Heart left ventricle (tissue), 16 donors: ENCODE measurements at places on chromosomes 11 and 22. TPM values are rescaled to one million over a fixed set of nuclear protein-coding genes. Genes with fewer than 3 reads are reported as not detected.
A peak's percentile ranks its signal among the peaks of the same experiment; 100 is the strongest.

DNA sequence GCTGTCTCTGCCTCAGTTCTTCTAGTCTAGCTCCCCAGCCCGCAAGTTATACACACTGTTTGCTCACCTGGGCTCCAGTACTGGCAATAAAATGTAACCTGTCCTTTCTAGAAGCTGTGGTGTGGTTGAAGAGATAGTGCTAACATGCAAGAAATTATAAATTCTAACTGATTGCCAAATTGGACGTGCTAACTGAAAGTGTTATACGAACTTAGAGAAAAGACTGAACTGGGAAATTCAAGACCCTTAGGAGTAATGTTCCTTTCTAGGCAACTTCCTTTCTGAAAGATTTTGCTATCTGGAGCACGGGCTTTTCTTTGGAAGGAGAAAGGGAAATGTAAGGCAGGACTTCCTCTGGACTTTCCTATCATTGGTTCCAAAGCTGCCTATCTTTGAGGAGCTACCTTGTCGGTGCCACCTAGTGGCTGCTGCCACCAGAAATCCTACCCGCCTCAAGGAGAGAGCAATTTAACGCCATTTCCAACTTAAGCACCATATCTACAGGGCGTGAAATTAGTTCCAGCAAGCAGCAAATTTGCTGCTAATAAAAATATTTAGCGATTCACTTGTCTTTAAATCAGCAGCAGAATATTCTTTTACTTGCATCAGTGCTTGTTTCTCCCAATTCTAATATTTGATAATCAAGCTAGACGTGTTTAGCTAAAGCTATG lies 12.7 kb upstream of the TMEM218 start:
- H3K4me3 ChIP-seq: no peak overlapping the region
- H3K36me3 ChIP-seq: no peaks in the 10 kb centered on the region
- peak; percentile 63 for DNase-seq
- no peaks in the 10 kb centered on the region for H3K27me3 ChIP-seq
- H3K27ac ChIP-seq: no peak overlapping the region

DNA sequence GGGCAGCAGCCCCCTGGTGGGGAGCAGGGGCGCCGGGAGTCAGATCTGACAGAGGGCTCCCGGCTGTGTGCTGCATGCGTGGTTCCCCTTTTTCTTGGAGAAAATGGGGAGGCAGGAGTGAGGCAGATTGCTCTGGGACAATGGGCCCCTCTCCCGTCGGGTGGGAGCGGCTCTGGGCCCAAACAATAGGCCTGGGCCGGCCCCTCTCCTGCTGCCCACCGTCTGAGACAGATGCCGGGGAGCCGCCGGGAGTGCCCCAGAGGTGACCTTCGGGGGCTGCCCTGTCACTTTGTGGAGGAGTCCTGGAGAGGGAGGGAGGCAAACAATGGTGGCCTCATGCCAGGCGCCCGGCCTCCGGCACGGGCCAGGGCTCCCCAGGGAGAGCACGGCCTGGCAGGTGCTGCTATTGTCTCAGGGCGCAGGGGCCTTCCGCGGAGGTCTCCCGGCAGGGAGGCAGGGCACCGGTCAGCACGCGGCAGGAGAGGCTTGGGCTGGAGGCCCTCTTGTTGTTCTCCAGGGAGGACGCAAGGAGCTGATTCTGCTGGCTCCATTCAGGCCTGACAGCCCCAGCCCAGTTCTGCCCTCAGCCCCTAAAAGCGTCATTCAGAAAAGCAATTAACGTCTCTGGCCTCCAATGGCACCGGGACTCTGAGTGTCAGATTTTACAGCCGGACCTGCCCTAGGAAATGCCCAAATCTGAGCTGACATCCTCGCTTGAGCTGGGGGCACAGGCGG lies 44.8 kb downstream of the SMIM38 start:
- H3K36me3 ChIP-seq: no peaks in the 10 kb centered on the region
- H3K27ac ChIP-seq: no peak overlapping the region
- peak; percentile 76 for DNase-seq
- H3K27me3 ChIP-seq: no peaks in the 10 kb centered on the region
- H3K4me1 ChIP-seq: no peaks in the 10 kb centered on the region
- H3K4me3 ChIP-seq: no peak overlapping the region

DNA sequence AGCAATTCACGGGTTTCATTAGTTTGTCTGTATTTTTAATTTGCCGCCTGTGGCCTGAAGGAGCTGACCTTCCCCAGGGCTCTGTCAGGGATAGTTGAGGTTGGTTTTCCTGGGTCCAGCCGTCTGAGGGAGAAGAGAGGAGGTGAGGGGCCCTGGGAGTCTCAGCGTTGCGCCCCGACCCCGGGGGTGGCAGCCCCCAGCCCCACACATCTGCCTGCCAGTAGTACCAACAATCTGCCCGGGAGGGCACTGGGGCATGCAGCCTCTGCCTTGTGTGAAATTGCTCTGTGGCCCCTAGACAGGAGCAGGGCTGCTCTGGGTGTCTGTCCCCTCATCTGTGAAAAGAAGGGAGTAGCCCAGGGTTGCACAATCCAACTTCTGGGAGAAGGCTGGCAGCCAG lies 6.6 kb downstream of the B3GAT1 start:
- no peak for DNase-seq
- no peak overlapping the region for H3K27ac ChIP-seq
- no peak overlapping the region for H3K4me3 ChIP-seq
- no peaks in the 10 kb centered on the region for H3K36me3 ChIP-seq

DNA sequence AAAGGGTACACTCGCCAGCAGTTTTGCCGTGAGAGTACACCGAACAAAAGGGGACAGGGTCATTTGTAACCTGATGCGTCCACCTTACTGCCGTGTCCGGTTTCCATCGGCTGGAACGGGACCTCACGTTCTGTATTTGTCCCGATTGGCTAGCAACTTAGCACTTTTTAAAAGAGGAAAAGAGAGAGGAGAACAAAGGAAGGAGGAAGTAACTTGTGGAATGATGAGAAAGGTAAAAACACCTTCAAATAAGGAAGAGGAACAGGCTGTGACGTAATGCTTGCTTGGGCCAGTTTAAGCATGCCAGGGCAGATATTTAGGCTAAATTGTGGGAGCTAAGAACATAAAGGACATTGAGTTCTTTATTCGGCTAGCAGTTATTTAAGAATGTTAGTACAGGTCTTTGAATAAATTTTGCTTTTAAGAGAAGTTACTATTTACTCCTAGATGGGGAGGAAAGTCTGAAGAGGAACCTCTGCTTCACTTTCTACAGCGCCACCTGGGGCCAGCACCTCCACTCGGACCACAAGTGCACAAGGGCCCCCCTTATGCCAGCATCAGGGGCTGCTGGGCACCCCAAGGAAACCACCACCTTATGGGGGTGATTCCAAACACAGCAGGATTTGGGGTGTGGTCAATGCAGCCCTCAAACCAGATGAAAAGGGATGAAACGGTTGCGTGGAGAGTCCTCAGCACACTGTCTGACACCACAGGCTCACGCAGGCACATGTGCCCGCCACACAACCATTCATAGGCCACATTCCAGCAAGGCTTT lies 5.8 kb downstream of the ARSA start:
- H3K4me3 ChIP-seq: no peak overlapping the region
- H3K27ac ChIP-seq: peak overlapping the region; percentile 52
- peaks cover 13% of the 10 kb centered on the region for H3K4me1 ChIP-seq
- H3K27me3 ChIP-seq: no peaks in the 10 kb centered on the region

OR52E6 gene
- not detected for total RNA-seq

DNA sequence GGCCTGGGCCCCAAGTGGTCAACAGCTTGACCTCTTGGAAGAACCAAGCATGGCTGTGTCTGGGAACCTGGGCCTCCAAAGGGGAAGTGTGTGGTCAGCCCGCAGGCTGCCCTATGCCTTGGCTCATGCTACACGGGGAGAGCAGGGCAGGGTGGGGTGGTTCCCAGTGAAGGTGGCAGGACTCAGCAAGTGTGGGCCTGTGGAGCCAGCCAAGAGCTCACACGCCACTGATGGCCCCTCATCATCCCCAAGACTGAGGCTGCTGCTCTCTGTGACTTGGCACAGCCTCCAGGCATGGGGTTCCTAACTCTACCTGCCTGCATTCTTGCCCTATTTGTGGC lies 15.9 kb upstream of the DGCR8 start:
- H3K4me1 ChIP-seq: no peaks in the 10 kb centered on the region
- H3K27ac ChIP-seq: no peak overlapping the region
- peaks cover 58% of the 10 kb centered on the region for H3K36me3 ChIP-seq
- H3K27me3 ChIP-seq: no peaks in the 10 kb centered on the region
- no peak for DNase-seq

HSPB2 gene
- 53.7 TPM for total RNA-seq

DNA sequence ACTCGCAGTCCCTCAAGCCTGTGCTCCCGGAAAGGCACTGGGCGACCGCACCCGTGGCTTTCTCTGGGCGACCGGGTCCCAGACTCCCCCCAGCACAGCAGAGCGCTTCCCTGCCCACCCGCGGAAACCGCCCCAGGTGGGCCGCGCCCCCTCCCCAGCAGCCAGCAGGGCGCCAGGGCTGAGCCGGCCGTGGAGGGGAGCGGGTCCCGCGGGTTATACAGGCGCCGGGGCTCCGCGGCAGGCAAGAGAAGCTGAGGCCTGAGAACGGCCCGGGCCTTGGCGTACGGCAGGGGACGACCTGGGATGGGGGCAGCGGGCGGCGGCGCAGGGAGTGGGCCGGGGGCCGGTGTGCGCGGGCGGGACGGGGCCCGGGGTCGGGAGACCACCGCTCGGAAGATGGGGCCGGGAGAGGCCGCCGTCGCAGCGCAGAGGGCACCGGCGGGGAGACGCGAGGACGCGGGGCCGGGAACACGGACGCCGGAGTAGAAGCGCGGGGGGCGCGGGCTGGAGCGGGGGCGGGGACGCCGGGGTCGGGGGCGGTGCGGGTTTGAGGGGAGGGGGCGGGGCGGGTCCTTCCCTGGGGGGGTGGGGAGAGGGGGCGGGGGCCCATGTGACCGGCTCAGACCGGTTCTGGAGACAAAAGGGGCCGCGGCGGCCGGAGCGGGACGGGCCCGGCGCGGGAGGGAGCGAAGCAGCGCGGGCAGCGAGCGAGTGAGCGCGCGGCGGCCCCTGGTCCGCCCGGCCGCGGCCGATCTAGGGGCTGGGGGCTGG lies at the start of gene MDK:
Gene MDK, plus strand, starts transcription at position 622 of the 771 bp plus-strand sequence. CDS start 389 bp downstream, outside the sequence.
- H3K4me3 ChIP-seq: peak within 1 kb of the TSS; percentile 62
- DNase-seq: no peak
- H3K4me1 ChIP-seq: peaks cover 8% of the 10 kb centered on the region
- H3K36me3 ChIP-seq: peaks cover 17% of the 10 kb centered on the region
- H3K27ac ChIP-seq: peak within 1 kb of the TSS; percentile 84

DNA sequence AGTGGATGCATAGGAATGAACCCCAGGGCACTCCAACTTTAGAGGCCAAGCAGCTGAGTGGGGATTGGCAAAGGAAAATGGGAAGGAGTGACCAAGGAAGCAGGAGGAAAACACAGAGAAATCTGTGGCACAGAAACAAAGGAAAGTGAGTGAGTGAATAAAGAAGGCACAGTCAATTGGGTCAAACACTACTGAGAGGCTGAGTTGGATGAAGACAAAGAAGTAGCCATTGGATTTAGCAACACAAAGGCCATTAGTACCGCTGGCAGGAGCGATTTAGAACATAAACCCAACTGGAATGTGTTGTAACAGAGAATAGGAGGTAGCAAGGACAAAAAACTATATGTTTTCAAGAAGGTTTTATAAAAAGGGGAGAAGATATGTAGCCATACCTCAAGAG lies 6.6 kb upstream of the NXPE1 start:
- no peaks in the 10 kb centered on the region for H3K36me3 ChIP-seq
- H3K4me1 ChIP-seq: no peaks in the 10 kb centered on the region
- DNase-seq: no peak
- H3K27ac ChIP-seq: no peak overlapping the region

DNA sequence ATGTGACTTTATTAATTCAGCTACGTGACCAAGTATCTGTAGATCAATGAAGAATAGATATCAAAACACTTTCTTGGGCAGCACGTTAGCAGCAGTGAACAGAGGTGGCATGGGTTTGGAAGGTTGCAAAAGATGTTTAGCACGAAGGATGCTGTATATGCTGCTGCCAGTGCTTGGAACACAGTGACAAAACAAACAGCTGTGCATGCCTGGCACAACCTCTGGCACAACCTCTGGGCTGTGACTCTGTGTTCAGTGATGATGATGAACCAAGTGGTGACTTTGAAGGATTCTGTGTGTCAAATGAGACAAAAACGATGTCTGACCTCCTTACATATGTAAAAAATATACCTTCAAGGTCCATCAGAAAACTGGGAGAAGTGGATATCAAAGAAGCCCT lies 104.7 kb downstream of the TBC1D22A start:
- H3K36me3 ChIP-seq: no peaks in the 10 kb centered on the region
- H3K4me3 ChIP-seq: no peak overlapping the region
- no peak for DNase-seq
- H3K27me3 ChIP-seq: no peaks in the 10 kb centered on the region

TRIM48 gene
- not detected for total RNA-seq

SHISAL1 gene
- 1.2 TPM for total RNA-seq

PTPRJ gene
- 6.9 TPM for total RNA-seq

NEFH gene
- total RNA-seq: 0.14 TPM

CHST1 gene
- total RNA-seq: 1.2 TPM

DNA sequence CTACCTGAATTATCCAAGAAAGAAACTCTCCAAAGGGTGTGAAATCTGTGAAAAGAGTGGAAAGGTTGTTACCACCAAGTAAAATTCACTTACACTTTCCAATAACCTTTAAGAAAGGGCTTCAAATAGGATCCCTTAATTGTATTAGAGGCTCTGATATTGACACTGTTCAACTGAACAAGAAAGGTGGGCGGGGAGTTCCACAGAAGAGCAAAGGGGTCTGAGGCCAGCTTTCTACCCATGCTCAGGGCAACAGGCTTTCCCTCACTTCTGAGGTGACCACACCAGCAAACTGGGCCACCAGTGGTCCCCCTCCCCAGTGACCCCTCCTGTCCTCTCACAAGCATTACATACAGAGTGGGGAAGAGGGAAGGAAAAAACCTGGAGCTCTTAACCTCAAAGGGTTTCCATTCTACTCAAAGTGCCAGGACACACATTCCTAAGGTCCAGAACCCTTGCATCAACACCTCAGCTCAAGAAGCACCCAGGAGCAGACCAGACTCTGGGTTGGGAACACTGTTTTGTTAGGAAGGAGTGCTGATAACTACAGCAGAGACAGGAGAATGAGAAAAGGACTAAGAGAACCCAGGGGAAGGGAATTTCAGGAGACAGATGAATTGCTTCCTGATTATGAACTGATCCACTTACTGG lies 71.6 kb upstream of the AKIP1 start:
- no peak overlapping the region for H3K4me3 ChIP-seq
- H3K4me1 ChIP-seq: no peaks in the 10 kb centered on the region
- no peaks in the 10 kb centered on the region for H3K27me3 ChIP-seq
- H3K27ac ChIP-seq: peak overlapping the region; percentile 67
- H3K36me3 ChIP-seq: no peaks in the 10 kb centered on the region

DNA sequence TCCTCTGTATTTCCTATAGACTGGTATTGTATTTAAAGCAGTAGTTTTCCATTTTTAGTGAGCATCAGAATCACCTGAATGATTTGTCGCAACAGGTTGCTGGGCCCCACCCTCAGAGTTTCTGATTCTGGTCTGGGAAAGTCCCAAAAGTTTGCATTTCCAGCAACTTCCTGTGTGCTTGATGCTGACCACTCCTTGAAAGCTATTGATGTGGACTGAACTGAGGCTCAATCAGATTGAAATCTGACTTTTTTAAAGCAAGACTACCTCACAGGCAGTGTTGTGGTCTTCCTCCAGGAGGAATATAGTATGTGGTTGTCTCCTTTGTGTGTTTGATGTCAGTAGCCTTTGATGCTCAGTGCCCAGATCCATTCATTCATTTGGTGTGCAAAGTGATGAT lies 17.2 kb upstream of the MPZL2 start:
- no peak overlapping the region for H3K27ac ChIP-seq
- H3K4me1 ChIP-seq: no peaks in the 10 kb centered on the region
- no peaks in the 10 kb centered on the region for H3K27me3 ChIP-seq
- H3K36me3 ChIP-seq: no peaks in the 10 kb centered on the region
